Naive thymus-derived CD8-positive, alpha-beta T cell (primary cell): ENCODE measurements at places on chromosomes 2 and 18. TPM values are rescaled to one million over a fixed set of nuclear protein-coding genes. Genes with fewer than 3 reads are reported as not detected.

The SKOR2 gene
- polyA plus RNA-seq = not detected

The ALK gene
- polyA plus RNA-seq = not detected

The UGT1A10 gene
- not detected for polyA plus RNA-seq

The SP140L gene
- polyA plus RNA-seq = 25.3 TPM

The EML6 gene
- polyA plus RNA-seq = not detected

The EN1 gene
- not detected for polyA plus RNA-seq

- no peak for DNase-seq
Measured at GRCh38 chr2:199282309-199282708, 175.4 kb downstream of the SATB2 start.

DNA sequence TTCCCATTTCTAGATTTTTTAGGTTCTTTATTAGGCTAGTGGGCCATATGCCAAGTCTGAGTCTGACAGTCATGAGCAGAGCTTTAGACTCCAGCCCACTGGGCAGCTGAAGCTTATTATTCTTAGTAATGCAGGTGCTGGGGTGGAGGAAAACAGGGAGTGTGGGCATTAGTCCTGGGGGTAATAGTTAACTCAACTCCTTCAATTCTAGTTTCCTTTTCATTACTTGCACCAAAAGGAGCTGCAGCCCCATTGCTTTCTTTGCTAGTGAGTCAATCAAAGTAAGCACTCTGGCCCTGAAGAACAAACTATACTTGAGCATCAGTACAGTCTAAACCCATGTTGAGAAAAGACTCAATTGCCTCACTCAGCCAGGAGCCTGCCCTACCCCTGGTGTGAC lies 35.5 kb downstream of the ICOS start:
- no peak for DNase-seq

DNA sequence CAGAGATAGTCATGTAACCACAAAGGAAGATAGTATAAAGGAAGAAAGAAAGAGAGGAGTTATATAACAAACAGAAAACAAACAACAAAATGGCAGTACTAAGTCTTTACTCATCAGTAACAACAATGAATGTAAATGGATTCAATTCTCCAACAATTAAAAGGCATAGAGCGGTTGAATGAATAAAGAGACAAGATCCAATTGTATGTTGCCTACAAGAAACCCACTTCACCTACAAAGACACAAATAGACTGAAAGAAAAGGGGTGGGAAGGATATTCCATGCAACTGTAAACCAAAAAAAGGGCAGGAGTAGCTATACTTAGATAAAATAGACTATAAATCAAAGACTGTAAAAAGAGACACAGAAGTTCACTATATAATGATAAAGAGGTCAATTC lies 157.3 kb upstream of the CREB1 start:
- DNase-seq = no peak

DNA sequence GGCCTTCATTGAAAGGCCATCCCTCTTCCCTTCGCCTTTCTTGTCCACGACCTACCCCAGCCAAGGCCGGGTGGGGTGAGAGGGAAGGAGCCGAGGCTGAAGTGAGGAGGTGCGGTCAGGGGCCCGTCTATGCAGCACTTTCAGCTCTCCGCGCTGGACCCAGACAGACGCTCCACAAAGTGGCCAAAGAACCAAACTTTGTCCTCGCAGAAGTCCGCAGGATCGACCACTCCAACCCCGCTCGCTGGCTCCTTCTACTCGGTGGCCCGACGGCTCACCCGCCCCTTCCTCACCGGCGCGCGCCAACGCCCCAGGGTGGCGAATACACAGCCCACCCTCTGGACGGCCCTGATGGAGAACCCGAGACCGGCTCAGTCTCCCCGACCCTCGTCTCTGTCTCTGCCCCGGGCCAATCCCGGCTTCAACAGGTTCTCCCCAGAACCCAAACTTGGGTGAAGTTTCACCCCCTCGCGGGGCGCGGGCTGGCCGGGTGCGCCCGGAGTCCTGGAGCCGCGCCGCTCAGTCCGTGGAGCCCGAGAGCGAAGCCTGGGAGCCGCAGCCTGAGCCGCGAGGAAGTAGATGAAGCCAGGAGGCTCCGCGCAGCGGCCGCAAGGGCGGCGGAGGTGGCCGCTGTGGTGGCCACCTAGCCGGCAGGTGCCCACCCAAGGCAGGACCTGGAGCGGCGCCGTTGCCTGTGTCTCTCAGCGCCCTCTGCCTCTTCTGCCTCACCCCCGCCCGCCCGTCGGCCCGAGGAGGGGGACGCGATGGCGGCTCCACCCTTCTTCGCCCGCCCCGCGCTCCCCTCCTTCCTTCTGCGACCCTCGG lies 26.7 kb upstream of the ALPP start:
- DNase-seq = no peak

- no peak for DNase-seq
Measured at GRCh38 chr2:96374211-96374951, 38.8 kb downstream of the NCAPH start.

GRCh38 chr2:62194558-62195420 lies 1.1 kb upstream of the B3GNT2 start:
- DNase-seq = no peak

DNA sequence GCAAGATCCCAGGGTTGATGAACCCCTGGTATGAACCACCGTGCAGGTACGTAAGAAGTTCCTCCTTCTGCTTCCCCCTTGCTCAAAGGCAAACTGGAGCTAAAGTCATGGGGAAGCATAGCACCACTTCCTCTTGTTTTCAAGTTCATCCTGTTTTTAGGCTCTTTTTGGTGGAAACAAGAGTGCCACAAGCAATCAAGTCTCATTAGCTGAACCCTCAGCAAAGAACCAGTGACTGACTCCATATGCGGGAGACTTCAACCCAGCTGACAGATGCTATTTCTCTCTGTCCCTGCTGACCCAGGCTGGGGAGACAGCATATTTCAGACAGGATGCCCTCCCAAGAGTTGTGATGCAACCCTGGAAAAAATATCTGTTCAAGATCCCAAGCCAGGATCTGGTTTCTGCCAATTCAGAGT lies 47.7 kb downstream of the BCL2 start:
- DNase-seq = no peak

DNA sequence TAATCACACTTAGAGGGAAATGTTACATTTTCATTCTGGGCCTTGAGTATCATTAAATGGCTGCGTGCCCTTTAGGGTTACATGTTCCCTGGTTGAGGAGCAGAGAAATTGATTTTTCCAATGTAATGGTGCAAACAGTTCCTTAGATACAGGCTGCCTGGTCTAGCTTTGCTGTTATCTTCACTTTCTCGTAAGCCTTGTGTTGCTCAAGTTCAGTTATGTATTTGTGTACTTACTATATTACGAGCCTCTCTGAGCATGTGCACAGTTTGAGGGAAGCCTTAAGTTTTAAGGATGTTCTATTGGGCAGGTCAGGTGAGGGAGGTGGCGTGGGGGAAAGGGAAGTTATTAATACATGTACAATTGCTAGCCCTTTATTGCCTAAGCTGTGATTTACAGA lies 23.7 kb downstream of the CEP192 start:
- no peak for DNase-seq

DNA sequence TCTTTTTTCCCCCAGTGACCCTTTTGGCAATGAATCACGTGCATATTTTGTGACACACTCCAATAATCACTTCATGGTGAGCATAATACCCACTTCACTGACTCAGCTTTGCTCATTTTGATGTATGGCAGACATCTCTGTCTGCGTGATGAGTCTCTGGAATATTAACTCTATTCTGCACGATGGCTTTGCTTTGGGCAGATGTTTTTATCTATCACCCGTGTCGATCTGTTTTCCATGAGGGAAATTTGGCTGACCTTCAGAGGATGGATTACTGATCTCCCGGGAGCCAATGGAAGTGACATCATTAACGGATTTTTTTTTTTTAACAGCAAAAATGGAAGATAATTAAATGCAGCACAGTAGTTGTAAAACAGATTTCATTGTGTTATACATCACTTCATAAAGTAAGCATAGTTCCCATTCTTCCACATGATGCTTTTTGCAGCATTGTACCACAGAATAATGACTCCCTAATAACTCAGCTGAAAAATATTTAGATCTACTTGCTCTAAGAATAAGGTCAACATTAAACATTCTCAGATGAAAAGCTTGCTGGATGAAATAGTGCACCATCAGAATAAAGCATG lies 29.8 kb downstream of the CDC42EP3 start:
- DNase-seq = no peak

DNA sequence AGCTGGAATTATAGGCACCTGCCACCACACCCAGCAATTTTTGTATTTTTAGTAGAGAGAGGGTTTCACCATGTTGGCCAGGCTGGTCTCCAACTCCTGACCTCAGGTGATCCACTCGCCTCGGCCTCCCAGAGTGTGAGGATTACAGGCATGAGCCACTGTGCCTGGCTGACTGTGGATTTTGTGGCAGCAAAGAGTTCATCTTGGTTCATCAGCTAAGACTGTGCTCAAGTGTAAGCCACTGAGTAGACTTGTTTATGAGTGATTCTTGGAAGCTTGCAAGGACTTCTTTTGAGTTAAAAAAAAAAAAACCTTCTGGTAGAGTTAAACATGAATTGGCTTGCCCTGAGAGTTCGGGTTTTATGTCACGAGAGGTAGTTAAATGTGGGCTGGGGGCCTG lies 34.7 kb downstream of the CD8B start:
- no peak for DNase-seq

GRCh38 chr2:43714164-43714563 lies 37.9 kb upstream of the C1GALT1C1L start:
- no peak for DNase-seq

GRCh38 chr2:47269316-47270232 lies 114.5 kb upstream of the STPG4 start:
- DNase-seq = no peak

GRCh38 chr18:68564961-68565360 lies 149.9 kb downstream of the TMX3 start:
- DNase-seq = no peak

DNA sequence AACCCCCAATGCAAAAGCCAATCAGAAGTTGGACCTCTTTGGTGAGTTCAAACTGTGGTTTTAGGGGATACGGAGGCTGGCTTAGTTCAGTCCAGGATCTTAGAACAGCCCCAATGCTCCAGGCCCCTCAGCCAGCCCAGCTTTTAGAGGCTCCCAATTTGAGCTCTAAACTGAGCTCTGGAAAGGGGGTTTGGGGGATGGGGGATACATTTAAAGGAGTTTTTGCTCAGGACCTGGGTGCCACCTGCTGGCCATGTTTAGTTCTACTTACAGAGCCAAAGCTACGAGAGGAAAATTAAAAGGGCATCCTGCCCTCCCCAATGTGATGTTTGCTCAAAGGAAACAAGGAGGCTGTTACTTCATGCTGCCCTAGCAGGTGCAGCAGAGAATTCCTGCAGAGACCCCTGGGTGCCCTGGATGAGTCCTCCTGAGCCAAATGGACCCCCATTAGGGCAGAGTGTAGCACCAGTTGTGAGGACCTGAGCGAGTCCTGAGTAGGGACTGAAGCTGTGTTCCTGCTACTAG lies 15.9 kb upstream of the TMEM214 start:
- DNase-seq = peak; percentile 23

GRCh38 chr2:109601783-109602182 lies 12.0 kb downstream of the SEPTIN10 start:
- no peak for DNase-seq

GRCh38 chr18:79597831-79598632 lies 81.6 kb upstream of the CTDP1 start:
- DNase-seq = no peak

- no peak for DNase-seq
Measured at GRCh38 chr18:9825571-9826073, 60.2 kb upstream of the TXNDC2 start.

GRCh38 chr2:233638836-233639235 lies 2.6 kb downstream of the UGT1A10 start:
- DNase-seq = no peak
